CD4-positive, alpha-beta T cell treated with Interferon alpha-2 for 1 hour (primary cell): ENCODE measurements at places on chromosomes 4 and X.

GRCh38 chrX:30060718-30061117 is 154.6 kb upstream of the MAGEB2 start:
- DNase-seq: no peak

DNA sequence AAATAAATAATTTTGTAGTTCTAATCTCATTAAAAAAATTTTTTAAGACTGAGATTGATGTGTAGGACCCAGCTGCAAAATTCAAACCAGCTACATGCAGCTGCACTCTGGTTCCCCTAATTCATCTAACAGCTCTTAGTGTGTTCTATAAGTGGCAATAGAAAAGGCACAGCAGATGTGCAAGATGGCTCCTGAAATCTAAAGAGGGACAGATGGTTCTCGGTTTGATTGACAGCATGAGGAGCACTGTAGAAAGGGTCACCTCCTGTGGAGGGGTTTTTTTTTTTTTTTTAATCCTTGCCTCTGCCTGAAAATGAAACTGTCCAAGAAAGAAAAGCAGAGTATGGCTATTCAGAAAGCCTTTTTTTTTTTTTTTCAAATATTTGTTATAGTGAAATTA is 16.9 kb upstream of the OCIAD1 start:
- no peak for DNase-seq

DNA sequence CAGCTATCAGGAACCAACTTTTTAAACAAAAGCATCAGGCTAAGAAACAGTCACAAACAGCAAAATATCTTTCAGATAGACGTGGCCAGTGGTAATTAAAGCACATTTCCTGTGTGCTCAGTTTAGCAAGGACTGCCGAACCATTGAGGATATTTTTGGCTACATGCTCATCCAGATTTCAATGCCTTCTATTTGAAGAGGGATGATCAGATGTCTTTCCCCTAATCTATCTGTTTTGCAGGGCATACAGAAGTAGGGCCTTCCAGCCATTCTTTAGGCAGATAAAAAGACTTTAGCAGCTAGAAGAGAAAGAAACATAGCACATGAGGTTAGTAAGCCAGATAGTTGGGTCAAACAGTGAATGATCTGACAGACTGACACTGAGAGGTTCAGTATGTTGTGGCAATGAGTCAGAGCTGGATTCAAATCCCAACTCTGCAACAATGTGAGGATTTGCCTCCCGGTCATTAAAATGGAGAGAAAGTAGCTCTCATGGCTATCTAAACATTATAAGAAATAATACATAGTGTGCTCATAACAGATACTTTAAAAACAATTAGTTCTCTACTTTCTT is 100.0 kb upstream of the PRKG2 start:
- no peak for DNase-seq

DNA sequence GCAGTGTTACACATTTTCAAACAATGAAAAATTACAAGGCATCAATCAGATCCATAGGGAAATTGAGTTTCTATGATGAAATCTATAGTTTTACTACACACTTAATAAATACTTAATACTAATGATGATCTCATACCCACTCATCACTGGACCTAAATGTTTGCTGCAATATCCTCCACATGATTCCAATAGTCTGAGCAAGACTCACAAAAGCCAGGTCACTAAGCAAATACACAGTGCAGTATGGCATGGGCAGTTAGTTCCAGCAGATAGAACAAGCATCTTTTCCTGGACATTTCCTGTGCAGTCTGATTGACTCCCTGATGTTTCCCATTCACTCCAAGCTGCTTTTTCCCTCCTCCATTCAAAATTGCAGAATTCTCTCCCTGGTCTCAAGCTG is 109.0 kb upstream of the ATOH1 start:
- DNase-seq: no peak

DNA sequence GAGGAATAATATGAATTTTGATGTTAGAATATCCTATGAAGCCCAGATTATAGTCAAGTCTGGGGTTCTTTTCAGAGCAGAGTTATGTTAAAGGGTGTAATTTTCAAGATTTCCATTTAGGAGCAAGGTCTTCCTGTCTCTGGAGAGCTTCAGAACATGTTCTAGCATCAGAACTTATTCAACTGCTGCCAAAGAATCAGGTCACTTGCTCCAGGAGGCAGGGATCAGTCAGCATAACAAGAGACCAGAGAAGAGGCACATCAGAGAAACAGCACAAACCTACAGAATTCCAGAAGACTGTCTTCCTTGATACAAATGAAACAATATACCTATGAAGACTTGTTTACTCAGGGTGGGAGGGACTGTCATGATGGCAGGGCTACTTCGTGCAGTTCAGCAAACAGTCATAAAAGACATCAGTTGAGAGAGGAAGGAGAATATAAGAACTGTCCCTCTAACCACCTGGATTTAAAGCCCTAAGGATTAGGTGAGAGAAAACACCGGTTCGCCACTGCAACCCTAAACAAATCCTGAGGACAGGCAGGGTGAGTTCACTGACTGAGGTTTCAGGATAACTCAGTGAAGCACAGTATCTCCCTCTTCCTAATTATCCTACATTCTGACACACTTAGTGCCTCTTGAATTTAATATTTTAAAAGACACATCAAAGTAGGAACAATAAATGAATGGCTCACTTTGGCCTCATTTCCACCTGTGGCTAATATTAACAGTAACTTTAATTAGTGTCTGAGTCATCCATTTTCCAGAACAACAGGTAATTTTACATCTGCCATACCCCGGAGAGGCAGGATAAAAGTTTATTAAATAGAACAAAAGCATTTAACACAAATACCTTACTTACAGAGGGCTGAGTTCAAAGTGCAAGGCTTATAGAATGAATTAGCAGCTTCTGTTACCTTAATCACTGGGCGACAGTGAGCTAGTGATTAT is 93.0 kb downstream of the HDAC8 start:
- DNase-seq: no peak

DNA sequence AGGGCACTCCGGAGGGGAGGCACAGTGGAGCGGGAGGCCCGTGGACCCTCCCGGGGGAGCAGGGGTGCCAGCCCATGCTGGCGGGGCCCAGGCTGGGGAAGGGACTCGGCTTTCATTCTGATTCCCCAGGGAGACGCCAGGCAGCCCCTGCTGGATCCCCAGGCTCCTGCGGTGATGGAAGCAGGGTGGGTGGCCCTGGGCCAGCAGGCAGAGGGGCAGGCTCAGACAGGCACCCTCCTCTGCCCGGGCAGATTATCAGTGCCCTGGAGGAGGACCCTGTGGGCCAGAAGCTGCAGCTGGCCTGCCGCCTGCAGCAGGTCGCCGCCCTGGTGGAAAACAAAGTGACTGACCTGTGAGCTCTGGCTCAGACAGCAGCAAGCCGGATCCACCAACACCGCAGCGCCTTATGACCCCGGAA is 2.1 kb upstream of the SRPK3 start:
- no peak for DNase-seq

DNA sequence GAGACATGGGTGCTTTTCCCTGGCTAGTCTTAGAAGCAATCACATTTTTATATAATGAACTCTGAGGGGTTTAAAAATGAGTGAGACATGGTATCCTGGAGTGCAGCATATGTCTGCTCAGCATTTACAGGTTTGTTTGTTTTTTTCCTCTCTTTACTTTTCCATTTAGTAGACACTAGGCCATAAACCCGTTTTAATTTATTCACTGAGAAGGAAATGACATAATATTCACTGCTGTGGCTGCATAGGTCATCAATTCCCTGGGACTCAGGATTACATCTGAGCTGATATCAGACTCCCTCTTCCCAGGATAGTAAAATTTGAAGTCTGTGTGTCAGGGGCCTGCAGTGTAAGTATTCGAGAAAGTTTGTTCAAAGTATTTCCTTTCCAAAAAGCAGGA is 178.9 kb upstream of the SPRY1 start:
- no peak for DNase-seq

- DNase-seq: no peak
Measured at GRCh38 chr4:83961575-83961974, 425.7 kb downstream of the GPAT3 start.

DNA sequence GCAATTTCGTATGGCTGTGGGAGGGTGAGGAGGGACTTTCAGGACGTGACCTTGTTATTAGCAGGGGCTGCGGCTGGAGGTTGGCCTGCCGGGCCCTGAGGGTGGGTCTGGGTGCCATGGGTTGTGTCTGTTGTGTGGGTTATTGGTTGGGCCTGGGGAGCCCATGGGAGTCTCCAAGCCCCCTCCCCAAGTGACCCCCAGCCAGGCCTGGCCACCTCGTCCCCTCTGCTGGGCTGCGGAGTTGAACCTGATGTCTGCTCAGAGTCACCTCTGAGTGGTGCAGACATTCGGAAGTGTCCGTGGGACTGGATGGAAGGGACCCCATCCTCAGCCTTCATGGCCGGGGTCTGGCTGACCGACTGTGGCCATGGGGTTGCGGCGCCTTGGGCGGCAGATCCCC is 67.7 kb downstream of the TRMT44 start:
- DNase-seq: no peak

DNA sequence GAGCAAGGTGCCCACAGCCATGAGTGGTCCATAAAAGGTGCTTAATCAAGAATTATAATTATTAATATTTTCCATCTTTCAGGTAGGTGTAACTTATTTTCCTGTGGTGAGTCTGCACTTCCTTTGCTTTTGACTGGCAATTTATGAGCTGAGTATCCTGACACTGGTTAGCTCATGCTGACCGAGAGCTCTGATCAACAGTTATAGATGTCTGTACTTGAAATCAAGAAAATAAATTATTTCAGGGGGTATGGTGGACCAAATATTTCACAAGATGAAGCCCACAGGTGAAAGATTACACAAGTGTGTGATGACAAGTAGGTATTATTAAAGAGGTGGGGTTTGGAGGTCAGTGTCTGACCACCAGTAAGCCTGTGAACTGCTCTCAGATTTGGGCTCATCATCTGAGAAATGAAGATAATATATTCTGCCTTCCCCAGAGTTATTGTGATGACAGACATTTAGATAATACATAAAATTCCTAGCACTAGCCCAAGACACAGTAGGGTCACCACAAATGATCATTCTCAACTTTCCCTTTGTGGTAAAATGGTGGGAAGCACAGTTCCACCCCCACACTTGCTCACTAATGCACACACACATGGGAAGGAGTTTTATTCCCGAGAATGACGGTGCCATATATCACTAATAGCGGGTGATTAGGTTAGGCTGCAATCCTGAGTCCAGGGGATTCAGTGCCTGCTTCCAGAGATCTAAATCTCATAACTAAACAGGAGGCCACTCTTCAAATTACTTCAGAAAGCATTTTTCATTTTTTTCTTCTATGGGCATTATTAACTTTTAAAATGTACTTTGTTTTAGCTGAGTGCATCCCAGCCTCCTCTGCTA is 34.0 kb upstream of the PACRGL start:
- no peak for DNase-seq

DNA sequence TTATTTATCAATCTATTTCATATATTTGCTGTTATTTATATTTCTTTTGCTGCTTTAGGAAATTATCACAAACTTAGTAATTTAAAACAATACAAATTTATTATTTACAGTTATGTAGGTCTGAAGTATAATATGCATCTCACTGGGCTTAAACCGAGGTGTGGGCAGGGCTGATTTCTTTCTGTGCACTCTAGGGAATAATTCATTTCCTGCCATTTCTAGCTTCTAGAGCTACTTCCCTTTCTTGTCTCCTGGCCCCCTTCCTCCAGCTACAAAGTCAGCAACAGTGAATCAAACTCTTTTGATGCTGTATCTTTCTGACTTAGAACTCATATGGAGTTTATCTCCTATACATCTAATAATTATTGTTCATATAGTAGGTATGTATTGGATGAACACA is 303.5 kb upstream of the ARSJ start:
- no peak for DNase-seq

GRCh38 chr4:176981074-176981473 is 188.4 kb upstream of the VEGFC start:
- no peak for DNase-seq
